ENCODE measurements at places on chromosomes 2 and 18.

DNA sequence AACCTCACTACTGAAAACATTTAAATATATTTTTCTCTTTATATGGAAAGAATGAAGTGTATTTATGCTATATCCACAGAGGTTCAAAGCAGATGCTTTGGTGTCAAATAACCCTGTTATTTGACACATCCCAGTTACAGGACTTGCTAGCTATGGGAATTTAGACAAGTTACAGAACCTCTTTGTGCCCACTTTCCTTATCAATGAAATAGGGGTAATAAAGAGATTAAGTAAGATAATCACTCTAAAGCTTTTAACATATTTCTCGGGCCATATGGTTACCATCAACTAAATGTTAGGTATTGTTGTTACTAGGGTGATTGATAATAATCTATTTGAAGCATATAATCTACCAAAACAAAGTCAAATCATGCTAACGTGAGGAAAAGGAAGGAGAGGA, 1660.6 kb upstream of the NXPH2 start:
- no peak for DNase-seq

- DNase-seq: no peak
These were observed 1.2 kb downstream of the TMEM247 start for GRCh38 chr2:46480562-46480961.

GRCh38 chr2:36478999-36479398, 119.0 kb downstream of the FEZ2 start:
- DNase-seq: no peak

DNA sequence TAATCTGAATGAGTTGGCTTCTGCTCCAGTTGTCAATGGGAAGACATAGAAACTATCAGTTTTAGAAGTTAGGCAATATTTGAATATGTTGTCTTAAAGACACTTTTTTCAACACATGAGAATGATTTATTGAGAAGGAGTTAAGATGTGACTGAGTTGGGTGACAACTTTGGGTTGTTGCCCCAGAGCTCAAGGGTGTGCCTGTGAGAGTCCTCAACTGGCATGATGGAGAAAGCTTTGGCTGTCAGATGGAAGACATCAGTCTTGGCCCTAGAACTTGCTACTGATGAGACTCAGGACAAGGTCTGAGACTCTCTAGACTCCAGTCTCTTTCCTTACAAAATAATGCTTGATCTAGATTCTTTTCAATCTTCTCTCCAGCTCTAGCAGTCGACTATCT, 69.0 kb upstream of the CTAGE1 start:
- DNase-seq: no peak

GRCh38 chr2:41775366-41776025, 272.3 kb upstream of the PKDCC start:
- DNase-seq: no peak

DNA sequence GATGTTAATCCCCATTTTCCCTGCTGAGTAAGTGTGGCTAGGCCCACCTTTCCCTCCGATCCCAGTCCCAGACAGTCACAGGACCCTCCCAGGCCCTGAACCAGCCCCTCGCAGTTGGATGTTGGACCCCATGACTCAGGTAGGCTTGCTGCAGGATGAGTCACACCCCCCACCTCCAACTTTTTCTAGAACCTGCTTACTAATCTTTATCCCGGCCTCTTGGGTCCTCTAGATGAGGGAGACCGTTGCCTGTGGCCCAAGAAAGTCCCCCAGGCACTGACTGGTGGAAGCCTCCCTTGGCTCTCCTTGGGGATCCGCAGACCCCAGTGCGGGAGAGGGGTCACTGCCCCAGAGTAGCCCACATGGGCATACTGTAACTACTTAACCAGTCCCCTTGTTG, 98.5 kb downstream of the SMAD7 start:
- no peak for DNase-seq

- no peak for DNase-seq
These were observed 10.6 kb upstream of the ATG16L1 start for GRCh38 chr2:233240897-233241296.

GRCh38 chr2:64213532-64214275, 69.5 kb upstream of the PELI1 start:
- DNase-seq: no peak

DNA sequence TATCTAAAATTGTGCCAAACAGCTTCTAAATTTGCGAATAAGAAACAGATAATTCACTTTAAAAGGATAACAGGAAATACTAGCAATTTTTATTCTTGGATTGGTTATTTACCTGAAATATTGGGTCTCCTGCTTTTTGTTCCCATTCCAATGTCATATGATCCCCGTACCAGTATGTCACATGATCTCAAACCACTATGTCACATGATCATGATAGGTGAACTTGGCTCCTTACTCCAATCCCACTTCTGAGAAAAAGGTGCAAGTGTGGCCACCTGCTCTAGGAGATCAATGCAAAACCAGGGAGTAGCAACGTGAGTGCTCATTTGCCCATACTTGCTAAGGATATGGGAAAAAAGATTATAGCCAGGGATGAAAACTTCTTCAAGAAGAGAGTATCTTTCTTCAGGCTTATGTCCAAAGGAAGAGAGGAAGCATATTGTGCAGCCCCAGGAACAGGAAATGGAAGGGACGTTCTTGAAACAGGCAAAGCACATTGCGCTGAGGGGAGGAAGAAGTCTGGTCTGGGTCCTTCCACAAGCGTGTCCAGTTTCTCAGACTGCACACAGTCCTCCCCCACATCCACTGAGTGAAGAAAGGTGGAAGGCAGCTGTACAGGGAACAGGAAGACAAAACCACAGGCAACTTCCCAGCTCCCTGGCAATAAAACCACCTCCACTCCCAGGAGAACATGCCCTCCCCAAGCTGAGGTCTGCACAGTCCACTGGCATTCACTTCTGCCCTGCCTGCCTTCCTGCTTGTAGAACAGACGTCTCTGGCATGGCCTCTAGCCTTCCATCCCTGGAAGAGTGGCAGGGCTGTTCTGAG, at the start of gene LYG2:
TSS of gene LYG2 (minus strand) at position 176 of the 828 bp plus-strand sequence. CDS start 1,406 bp downstream, outside the sequence.
- no peak for DNase-seq

- no peak for DNase-seq
These were observed 7.4 kb upstream of the NPAS2 start for GRCh38 chr2:100812573-100812972.

GRCh38 chr2:159744363-159744762, 32.1 kb downstream of the MARCHF7 start:
- DNase-seq: peak; percentile 38

DNA sequence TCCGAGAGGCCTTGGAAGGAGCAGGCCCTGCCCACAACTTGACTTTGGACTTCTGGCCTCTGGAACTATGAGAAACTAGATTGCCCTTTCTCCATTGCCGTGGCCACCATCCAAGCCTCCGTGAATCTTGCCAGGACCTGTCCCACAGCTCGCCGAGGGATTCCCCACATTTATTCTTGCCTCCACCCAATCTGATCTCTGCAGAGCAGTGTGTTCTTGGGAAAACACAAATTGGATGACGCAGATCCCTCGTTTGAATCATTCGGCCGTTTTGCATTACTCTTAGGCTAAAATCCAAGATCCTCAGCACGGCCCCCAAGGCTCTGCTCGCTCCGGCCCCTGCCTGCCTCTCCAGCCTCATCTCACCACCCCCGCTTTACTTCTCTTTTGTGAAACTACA, 364.2 kb downstream of the ZNF516 start:
- DNase-seq: no peak

GRCh38 chr18:71107244-71107643, 818.4 kb downstream of the SOCS6 start:
- no peak for DNase-seq

DNA sequence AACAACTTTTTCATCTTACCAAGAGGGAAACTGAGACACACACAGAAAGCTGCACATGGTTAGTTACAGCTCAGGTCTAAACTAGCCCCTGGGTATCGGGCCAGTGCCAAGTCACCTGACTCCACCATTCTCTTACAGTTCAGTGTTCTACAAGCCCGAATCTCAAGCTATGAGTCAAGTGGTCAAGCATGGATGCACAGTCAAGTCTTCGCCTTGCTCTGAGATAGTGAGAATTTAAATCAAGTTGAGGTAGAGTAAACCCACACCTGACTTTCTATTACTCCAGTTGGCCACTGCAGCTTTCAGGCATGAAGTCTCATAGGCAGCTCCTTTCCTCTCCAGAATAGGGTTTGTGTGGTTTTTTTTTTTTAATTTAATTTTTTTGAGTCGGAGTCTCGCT, 34.5 kb upstream of the ARL5A start:
- DNase-seq: no peak

GRCh38 chr2:54570925-54571694, 115.0 kb downstream of the SPTBN1 start:
- DNase-seq: peak; percentile 93
